ENCODE measurements at places on chromosomes 13 and 19.

DNA sequence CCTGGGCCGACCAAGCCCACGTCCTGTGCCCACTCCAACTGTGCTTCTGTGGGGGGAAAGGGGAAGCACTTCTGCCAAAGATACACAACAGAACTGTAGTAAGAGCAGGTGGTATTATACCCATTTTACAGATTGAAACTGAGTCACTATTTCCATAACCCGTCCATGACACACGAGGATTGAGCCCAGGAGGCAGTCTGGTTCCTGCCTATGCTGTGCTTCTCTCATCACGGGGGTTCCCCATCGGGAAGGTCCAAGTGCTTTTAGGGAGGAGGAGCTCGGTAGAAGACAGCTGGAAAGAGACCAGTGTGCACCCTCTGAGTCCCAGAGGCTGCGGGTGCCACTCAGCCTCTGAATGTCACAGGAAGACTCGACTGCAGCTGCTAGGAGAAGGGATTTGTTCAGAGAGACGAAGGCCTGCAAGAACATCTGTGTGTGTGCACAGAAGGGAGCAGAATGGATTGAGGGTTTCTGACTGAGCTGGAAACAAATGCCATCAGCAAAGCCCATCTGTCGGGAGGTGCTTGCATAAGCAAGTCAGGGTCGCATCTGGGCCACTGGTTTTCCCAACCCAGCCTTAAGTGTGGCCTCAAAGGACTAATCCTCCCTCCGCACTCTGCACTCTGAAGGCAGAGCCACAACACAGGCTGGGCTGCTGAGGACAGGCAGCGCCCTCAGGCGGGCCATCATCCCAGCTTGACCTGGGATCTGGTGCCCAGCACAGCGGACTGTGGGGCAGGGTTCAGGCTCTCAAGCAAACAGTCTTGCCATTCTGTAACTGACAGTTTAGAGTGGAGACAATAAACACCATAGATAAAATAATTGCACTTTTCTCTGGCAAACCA is 150.0 kb downstream of the DPF1 start:
- no peak for DNase-seq

DNA sequence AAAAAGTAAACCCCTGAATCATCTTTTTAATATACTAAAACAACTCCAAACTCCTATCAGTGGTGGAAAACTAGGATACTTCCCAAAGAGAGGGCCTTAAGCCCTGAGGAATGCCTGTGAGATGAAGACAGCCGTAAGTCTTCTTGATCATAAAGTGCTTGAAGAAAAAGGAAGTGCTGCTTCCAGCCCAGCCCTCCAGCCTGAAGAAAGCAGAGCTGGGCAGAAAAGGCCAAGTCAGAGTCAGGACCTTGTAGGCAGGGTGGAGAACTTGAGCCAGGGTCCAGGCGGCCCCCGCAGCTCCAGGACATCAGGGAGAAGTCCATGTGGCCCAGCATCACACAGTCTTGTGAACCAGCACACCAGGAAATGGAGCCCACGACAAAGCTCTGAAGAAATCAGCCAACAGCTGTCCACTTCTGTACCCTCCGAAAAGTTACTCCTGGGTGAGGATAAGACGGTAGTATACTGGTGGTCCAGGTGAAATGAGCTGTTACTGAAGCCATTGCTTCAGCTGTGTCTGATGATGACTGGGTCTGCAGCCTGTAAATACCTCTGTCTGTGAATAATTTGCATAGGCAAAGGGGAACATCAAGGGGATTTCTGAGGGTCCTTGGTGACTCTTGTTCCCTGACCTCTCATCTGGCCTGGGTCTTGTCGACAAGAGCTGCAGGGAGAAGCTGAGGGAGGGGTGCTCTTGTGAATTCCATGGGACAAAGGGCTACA is 18.7 kb upstream of the CRYL1 start:
- DNase-seq = no peak

DNA sequence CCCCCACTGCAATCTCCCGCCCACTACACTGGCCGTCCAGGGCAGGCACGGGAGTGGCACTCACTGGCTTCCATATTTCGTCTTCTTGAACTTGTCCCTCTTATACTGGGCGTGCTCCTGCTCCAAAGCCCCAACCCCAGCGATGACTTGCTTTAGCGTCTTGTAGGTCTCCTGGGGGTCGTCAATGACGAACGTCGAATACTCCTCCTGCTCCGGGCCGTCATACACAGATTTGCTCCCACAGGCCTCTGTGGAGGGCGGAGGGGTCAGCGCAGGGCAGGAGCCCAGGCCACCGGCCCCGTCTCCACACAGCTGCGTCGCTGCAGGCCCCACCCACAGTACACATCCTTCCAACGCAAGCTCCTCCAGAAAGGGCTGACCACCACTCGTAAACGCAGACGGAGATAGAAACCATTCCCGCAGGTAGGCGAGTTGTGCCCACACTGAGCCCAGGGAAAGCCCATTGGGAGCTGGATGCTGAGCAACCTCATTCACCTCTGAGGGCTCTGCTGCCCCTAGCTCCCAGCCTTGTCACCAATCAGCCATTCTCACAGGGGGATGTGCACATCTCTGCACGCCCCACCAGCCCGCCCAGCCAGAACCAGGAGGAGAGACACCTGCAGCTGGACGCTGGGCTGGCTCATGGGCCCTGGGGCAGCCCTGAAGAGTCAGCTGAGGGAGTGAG is 7.9 kb upstream of the C13orf46 start:
- no peak for DNase-seq

- DNase-seq = no peak
These were observed 210.8 kb downstream of the DCT start for GRCh38 chr13:94268661-94269060.

DNA sequence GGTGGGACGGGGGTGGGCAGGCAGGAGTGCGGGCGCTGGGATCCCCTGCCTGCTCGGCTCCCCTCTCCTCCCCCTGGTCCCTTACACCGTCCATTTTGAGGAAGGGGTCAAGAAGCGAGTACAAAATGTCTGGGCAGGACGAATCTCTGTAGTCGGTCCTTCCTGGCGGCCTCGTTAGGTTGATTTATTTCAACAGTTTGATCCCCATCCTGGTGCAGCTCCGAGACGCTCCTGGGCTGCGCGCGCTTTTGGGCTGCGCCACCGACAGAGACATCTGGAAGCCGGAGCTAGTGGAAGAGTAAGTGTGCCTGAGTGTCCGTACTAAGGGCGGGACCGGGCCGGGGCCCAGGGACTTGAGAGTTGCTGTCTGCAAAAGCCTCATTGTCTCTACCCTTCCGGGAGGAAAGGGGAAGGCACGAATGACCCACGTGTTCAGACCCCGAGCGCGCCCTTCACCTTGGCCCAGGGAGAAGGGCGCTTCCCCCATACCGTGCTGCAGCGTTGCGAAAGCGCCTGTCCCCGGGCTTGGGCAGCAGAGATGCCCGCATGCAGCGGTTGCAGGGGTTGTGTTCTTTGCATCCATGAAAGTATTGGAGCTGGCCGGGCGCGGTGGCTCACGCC is 1.8 kb downstream of the ZNF114 start:
- DNase-seq = no peak

GRCh38 chr19:56114051-56114777 is 6.9 kb downstream of the ZNF787 start:
- no peak for DNase-seq

DNA sequence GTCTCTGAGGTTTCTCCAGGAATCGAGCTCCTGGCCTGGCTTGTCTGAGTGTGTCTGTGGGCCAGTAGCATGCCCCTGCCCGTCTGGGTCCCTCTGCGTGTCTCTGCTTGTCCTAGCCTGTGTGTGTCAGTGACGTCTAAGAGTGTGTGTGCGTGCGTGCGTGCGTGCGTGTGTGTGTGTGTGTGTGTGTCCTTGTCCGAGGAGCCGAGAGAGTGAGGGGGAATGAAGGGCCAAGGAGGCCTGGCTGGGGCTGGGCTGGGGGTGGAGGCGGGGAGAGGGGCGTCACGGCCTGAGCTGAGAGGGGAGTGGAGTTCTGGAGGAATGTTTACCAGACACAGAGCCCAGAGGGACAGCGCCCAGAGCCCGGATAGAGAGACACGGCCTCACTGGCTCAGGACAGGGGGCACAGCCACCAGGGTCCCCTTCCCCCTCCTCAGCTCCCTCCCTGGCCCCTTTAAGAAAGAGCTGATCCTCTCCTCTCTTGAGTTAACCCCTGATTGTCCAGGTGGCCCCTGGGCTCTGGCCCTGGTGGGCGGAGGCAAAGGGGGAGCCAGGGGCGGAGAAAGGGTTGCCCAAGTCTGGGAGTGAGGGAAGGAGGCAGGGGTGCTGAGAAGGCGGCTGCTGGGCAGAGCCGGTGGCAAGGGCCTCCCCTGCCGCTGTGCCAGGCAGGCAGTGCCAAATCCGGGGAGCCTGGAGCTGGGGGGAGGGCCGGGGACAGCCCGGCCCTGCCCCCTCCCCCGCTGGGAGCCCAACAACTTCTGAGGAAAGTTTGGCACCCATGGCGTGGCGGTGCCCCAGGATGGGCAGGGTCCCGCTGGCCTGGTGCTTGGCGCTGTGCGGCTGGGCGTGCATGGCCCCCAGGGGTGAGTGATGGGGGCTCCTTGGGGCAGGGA is at the start of gene AXL:
AXL (plus strand) TSS at position 609 of the 893 bp plus-strand sequence; CDS start at position 779, 170 bp downstream.
- no peak for DNase-seq

- no peak for DNase-seq
These were observed 23.5 kb downstream of the MTUS2 start for GRCh38 chr13:28843639-28844038.

GRCh38 chr19:29395111-29395733 is 130.6 kb upstream of the VSTM2B start:
- DNase-seq = no peak

DNA sequence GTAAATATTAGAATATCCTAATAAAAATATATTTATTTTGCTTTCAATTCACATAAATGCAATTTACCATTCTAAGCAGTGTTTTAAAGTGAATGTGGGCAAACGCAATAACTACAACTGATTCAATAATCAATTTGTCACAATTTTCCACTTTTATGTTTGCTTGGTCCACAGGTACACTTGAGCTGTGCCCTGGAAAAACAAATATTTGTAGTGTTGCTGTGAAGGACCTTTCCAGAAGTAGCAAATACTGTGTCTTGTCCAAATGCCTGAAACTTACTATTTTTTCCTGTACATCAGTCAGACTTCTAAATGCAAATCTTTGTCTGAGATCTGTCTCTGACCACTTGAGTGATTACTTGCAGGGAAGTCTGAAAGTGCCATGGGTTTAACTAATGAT is 845.8 kb upstream of the SLITRK5 start:
- no peak for DNase-seq

DNA sequence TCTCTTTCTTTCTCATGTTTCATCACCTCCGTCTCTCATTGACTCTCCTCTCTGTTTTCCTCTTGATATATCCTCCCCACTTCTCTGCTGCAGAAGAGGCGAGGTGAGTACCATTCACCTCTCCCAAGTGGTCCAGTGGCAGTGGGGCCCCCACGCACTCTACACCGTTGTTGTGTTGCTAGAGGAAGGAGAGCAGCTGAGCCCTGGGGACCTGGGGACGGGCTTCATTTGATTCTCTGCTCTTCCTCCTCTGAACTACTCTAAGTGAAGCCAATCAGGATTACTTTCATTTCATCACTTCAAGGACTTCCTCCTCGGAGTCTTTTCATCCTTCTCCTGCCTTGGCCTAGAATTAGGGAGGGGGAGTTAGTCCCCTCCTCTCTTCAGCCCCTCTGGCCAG is 64.6 kb downstream of the CCNE1 start:
- no peak for DNase-seq

- DNase-seq = no peak
These were observed 662 bp downstream of the CBARP start for GRCh38 chr19:1237027-1237659.

DNA sequence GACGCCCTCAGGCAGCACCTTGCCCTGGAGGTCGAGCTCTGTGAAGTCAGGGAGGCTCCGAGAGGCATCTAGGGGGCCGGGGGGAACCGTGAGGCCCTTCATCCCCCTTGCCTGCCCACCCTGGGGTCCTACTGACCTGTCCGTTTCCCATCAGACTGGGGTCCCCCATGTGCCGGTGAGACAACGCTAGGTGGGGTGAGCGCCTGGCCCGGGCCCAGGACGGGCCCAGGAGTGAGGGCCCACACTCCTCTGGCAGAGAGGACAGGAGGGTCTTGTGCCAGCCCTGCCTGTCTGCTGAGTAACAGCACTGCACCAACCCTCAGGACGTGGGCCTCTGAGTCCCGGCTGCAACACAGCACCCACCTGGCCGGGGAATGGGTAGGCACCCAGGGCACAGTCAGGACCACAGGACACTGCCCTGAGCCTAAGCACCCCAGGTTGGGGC is 14.4 kb downstream of the DCAF15 start:
- DNase-seq = no peak

GRCh38 chr19:21322528-21322927 is 6.7 kb downstream of the ZNF708 start:
- DNase-seq = no peak

DNA sequence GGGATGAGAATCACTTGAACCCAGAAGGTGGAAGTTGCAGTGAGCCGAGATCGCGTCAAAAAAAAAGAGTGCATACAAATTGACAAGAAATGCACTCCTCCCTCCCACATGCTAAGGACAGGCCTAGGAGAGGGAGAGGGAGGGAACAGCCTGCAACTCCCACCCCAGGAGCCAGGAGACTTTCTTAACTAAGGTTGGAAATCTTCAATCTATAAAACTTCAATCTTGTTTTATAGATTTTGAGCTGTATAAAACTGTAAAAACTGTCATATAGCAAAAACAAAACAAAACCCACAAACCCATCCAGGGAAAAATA is 1.3 kb upstream of the SYCN start:
- DNase-seq = no peak

DNA sequence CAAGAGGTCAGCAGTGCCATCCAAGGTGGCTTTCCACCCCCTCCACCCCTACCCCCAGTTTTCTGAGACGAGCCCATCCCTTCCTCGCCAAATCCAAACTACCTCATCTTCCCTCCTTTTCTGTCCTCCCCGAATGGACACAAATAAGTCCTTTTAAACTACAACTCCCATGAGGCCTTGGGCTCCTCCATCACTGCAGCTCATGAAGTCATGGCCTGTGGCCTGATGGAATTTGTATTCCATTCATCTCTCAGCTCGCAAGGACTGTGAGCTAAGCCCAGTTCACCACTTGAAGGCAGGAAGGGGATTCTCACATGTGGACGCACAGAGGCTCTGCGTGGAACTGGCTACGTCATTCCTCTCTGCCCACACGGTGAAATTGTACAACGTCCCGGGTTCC is 12.5 kb downstream of the PTPRH start:
- DNase-seq = no peak

DNA sequence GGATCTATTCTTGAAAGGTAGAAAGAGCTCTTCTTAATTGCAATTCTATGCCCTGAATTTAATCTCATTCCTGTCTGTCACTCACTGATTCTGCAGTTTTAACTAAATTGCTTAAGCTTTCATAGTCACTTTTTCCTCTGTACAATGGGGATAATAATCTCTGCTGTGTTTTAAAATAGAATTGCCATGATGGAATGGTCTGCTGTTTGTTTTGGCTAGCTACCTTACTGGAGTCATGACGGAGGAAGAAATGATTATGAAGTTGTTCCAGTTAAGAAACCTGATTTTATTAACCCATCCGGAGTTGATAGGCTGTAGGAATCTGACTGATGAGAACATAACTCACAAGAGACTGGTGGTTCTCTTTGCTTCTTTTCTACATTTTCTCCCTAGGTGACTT is 54.9 kb upstream of the ITM2B start:
- DNase-seq = no peak

Measured in T-cell (primary cell).